ENCODE measurements at places on chromosomes 7 and 10. TPM values are rescaled to one million over a fixed set of nuclear protein-coding genes. Genes with fewer than 3 reads are reported as not detected.

ELFN1 gene
- not detected for total RNA-seq

CYP3A4 gene
- total RNA-seq: not detected

APBB1IP gene
- total RNA-seq: 36.4 TPM

HTRA1 gene
- not detected for total RNA-seq

POM121 gene
- 79.4 TPM for total RNA-seq

CALHM1 gene
- not detected for total RNA-seq

GRCh38 chr10:124701881-124702656 lies 42.1 kb downstream of the FAM53B start:
- no peak for DNase-seq

DNA sequence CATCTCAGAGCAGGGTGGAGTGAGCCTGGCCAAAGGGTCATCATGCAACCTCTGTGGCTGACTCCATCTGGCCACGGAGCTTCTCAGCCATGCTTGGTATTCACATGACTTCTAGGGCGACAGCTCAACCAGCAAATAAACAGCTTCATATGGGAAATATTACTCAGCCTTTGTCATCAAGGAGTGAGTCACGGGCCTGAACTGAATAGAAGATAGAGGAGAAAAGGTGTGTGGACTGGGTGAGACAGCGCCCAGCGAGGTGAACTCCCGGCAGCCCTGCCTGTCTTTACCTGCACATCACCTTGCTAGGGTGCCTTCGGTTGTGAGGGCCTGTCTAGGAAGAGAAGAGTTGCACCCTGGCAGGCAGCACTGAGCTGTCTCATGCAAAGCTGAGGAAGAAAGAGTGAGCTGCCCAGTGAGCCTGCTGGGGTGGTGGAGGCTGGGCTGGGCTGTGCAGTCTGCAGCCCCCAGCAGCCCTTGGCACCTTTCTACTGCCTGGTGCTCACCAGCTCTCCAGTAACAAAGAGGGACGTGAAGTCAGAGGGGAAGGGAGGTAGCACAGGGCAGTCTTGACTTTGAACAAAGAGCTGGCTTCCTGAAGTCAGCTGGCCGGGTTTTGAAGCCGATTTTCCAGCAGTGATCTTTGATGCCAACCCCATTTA lies 114.2 kb downstream of the EGFR start:
- DNase-seq: no peak

GRCh38 chr7:124032369-124033094 lies at the start of gene TMEM229A:
Gene TMEM229A, minus strand, starts transcription at chr7:124033067. Its CDS starts 64 bp downstream, at chr7:124033003.
- DNase-seq: no peak

Measured in CD8-positive, alpha-beta T cell (primary cell).